Panc1 (cell line): ENCODE measurements at places on chromosomes 11 and 22. TPM values are rescaled to one million over a fixed set of nuclear protein-coding genes. Genes with fewer than 3 reads are reported as not detected.

DNA sequence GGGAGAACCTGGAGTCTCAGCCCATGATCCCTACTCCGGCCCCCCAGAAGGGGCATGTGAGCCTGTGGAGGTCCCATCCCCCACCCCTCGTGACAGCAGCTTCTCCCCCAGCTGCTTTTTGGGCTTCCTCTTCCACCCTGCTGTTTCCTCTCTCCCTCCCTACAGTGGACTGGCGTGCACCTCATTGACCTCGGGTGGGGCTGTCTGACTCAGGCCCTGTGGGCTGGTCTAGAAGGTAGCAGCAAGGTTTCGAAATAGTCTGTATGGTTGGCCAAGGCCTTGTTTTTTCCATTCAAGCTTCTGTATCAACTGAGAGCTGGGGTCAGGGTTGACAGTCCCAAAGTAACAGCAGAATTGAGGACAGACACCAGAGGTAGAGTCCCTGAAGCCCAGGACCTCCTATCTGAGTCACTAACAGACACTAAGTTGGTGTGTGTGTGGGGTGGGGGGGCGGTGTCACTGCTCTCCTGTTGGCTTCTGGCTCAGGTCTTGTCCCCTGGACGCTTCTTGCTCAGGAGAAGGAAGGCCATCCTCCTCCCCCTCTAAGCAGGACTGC lies 7.7 kb downstream of the SLC37A2 start:
- no peak for DNase-seq

DNA sequence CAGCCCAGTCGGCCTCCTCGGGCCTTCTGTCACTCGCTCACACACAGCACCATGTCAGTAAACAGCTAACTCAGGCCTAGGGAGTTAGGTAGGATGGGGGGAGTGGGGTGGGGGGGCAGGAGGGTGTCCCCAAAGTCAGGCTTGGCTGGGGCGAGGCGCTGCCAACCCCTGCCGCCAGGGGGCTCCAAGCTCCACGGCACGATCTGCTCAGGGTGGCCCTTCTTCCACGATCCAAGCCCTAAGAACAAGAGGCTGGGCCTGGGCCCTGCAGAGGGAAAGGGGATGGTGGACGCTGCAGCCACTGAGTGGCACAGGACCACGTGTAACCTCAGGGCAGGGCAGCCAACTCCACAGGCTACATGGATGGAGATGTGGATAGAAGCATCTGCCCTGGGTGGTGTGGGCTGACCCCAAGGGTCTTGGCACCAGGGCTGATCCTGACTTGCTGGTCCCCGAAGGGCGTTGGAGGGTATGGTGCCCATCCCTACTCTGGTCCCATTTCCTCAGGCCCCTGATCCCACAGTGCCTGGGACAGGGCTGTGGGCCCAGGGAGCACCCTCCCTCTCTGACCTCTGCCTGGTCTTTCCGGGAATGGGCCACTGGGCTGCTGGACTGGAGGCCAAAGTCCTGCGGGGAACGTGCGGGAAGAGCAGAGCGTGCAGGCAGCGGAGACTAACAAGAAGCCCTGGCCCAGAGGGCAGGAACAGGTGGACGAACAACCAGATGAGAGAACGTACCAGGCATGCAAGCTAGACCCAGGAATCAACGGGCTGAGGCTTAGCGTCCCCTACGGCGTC lies 29.1 kb upstream of the TXNRD2 start:
- no peak for DNase-seq

- no peak for DNase-seq
These were observed 14.3 kb downstream of the MTFP1 start for GRCh38 chr22:30439836-30440235.

- no peak for DNase-seq
These were observed 75.5 kb upstream of the CD44 start for GRCh38 chr11:35063488-35063931.

- DNase-seq: no peak
These were observed 61.9 kb downstream of the NRXN2 start for GRCh38 chr11:64661146-64661545.

The MPPED2 gene
- total RNA-seq: not detected

The C11orf16 gene
- total RNA-seq: 0.15 TPM

DNA sequence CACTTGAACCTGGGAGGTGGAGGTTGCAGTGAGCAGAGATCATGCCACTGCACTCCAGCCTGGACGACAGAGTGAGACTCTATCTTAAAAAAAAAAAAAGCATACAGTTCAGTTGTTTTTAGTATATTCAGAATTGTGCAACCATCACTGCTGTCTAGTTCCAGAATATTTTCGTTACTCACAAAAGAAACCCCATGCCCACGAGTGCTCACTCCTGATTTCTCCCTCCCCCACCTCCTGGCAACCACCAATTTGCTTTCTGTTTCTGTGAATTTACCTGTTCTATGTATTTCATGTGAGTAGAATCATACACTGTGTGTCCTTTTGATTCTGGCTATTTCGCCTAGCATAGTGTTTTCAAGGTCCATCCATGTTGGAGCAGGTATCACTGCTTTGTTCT lies 24.8 kb downstream of the PTPRJ start:
- DNase-seq: no peak

DNA sequence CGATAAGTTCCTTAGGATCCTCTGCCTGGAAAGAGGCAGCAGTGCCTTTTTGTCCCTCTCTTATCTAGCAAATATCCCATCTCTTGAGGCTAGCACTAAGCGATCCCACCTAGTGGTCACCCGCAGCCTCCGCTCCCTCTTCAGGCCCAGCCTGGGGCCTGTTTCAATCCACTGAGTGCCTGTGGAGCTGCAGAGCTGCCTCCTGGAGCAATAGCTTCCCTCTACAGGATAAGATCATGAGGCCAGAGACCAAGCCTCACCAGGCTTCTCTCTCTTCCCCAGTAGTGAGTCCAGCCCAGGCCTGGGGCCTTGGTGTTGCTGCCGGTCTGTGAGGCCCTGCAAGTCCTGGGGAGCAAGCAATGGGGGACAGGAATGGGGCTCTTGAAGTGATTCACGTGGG lies 65.8 kb downstream of the SLC22A12 start:
- no peak for DNase-seq

DNA sequence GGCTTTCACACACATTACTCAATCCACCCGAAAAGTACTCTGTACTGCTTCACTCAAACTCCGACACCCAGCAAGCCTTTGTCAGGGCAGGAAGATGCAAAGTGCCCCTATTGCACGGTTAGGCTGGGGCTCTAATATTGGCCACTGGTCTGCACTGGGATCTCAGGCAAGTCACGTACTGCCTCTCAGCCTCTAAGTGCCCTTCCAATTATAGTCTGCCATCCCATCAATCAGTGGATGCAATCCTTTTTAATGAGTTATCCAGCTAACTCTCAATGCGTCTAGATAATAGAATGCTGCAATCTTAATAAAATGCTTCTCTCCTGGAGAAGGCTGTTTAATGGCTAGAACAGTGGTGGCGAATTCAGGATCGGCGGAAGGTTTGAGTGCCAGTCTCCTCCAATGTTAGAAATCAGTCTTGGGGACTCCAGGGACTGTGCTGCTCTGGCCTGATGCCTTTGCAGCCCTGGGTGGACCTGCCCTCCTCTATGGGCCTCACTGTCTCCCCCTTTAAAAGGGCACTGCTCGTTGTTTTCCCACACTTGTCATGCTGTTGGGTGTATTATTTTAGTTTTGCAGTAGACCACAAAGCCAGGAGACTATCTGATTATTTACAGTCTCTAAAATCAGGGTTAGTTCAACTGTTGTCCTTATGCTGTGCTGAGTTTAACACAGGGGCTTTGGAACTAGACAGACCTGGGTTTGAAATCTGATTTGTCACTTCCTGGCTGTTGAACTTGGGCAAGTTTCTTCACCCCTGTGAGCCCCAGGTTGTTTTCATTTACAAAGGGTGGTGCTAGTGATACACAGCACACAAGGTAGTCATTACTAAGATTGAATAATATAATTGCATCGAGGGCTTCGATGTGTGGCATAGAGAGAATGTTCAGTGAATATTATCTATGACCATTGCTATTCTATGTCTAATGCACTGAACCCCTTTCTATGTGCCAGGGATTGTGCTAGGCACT lies 36.7 kb downstream of the CLMP start:
- no peak for DNase-seq

The TMEM126B gene
- 106 TPM for total RNA-seq

The UBQLNL gene
- total RNA-seq: 0.72 TPM

DNA sequence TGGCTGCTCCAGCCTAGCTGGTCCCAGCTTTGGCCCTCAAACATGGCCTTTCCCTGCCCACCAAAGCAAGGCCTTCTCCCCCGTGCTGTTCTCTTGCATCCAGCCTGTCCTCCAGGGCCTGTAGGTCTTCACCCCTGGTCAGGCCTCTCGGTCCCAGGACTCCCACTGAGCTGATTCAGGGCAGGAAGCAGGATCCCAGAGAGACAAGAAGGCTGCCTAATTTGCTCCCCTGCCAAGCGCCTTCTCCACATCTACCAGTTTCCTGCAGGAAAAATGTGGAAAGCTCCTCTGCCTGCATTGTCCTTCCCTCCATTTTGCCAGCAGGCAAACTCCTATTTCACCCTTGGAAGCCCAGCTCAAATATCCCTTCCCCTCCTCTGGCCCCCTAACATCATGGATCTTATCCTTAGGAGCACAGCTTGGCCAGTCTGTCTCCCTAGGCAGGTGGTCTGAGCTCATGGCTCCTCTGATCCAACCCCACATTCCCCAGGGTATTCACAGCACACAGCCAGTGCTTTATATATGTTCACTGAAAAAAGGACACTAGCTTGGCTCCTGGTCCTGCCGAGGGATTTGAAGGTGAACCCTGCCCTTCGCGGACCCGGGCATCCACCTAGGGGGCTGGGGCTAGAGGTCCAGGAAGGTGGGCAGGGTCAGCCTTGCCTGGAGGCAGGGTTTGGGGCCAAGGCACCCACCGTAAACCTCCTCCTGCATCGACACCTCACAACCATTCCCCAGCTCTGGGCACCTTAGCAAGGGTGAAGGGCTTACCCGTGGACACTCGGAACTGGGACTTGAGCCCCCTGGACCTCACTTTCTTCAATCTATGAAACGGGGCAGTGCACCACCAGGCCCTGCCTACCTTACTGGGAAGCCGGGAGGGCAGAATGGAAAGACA lies 968 bp downstream of the RHBDD3 start:
- DNase-seq: no peak

The NAA40 gene
- total RNA-seq: 43.2 TPM

GRCh38 chr11:134261626-134262488 lies 8.5 kb downstream of the ACAD8 start:
- no peak for DNase-seq

The CRYBB3 gene
- 0.67 TPM for total RNA-seq

DNA sequence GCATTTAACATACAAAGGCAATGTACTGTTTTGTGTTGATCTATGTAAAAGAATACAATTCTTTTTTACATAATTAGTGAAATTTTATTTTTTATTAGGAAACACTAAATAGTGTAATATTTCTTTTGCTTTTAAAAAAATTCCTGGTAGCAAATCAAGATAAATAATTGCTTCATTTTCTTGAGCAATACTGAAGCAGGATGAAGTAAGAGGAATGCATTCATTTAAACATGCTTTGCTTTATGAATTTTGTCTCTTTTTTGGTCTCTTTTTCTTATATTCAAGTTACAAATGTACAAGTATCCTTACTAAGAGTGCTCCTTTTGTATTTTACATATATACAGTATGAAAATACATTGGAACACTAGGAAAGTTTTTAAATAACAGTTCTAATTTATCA lies 144.4 kb upstream of the TEAD1 start:
- DNase-seq: no peak

DNA sequence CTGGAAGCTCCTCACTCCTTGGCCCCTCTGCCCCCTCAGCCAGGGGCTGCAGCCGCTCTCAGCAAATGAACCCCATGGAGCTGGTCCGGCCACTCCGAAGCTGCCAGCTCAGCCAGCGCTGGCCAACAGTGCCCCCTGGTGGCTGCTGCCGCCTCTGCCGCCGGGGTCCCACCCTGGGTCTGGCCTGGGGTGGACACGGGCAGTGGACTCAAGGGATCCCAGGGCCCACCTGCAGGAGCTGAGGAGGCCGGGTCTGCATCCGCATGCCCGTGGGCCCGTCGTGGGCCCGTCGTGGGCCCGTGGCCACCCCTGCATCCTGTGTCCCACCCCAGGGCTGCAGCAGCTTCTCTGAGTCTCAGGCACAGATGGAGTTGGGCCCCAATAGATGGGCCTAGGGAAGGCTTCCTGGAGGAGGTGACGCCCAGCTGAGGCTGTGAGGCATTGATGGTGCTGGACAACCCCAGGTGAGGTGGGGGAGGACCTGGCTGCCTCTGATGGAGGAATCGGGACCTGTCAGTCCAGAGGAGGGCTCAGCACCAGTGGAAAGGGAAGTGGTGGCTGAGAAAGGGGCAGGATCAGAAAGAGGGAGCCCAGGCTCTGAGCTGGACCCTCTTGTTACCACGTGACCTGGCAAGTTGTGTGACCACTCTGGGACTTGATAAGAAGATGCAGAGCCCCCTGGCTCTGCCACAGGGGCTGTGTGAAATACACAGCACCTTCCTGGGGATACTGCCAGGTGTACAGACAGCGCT lies 522.3 kb downstream of the BRD1 start:
- no peak for DNase-seq

- DNase-seq: no peak
These were observed 11.1 kb downstream of the RANGAP1 start for GRCh38 chr22:41274856-41275255.

The ART1 gene
- not detected for total RNA-seq

- DNase-seq: no peak
These were observed 3.7 kb upstream of the CD44 start for GRCh38 chr11:35135222-35135621.

DNA sequence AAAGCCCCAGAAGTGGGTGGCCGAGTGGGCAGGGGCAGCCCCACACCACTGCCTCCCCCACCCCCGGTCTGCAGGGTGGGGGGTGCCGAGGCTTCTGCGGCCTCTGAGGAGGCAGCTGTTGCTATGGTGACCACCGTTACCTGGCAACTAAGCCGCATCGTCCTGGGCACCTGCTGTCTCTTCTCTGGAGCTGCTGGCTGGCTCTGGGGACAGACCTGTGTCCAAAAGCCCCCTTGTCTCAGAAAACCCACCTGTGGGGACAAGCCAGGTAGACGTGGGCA lies 79.9 kb upstream of the PRR5 start:
- no peak for DNase-seq

- no peak for DNase-seq
These were observed 5.8 kb upstream of the LRP5 start for GRCh38 chr11:68306636-68307035.

GRCh38 chr11:10301656-10302358 lies 3.1 kb upstream of the ADM start:
- DNase-seq: no peak

- DNase-seq: no peak
These were observed 207.9 kb downstream of the DYNC2H1 start for GRCh38 chr11:103317118-103317517.

- no peak for DNase-seq
These were observed 12.3 kb downstream of the TBX1 start for GRCh38 chr22:19772673-19773469.

The CTSW gene
- total RNA-seq: not detected
